ENCODE measurements at places on chromosomes 4 and X. TPM values are rescaled to one million over a fixed set of nuclear protein-coding genes. Genes with fewer than 3 reads are reported as not detected.

- DNase-seq = no peak
These were observed 19.3 kb downstream of the SLC25A53 start for GRCh38 chrX:104137496-104137895.

DNA sequence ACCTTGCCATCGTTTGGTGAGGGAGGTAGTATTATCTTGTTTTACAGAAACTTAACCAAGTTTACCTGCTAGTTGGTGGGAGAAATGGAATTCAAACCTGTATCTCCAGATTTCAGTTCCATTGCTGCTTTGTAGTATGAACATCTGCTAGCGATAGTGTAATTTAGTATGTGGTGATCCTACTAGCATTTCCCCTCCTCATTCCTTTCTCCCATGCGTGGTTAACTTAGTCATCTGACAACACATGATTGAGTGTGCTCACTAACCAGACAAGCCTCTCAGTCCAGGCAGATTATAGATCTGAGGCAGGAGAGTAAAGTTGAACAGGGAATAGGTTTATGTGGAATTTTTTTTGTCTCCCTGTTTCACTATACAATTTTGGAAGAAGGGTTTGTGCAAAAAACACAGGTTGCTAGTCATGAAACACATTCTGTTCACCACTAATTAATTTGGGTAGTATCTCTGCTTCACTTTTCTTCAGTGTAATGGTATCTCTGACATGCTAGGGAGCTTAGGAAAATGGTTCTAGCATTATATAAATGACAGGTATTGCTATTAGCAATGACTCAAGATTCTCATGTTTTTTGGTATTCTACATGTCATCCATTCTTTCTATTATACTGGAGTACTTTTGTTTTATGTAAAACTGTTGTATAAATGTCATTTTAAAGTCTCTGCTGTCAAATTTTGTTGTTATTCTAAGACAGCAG is 21.7 kb downstream of the RBPJ start:
- DNase-seq = no peak

DNA sequence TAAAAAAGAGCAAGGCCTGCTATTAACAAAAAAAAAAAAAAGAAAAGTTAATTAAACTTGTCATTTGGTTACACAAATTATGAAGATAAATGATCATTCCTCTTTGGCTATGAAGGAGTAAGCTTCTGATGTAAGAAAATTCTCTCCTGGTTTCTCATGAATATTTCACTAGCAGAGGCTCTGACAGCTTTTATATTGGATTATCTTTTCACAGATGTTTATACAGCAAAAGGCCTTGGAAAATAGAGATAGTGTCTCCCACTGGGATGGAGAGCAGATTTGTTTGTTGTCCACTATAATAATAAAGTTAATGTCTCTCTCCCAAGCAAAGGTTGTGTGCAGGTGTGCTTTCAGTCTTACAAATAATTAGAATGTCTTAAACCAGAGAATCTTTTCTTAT is 40.7 kb upstream of the PDGFC start:
- no peak for DNase-seq

The VCX2 gene
- polyA plus RNA-seq = not detected
